Activated naive CD4-positive, alpha-beta T cell (primary cell): ENCODE measurements at places on chromosomes 5 and 9.

GRCh38 chr9:2465921-2466460 is 155.6 kb upstream of the VLDLR start:
- no peak for DNase-seq

- DNase-seq: no peak
Measured at GRCh38 chr5:141747152-141748141, 65.4 kb upstream of the ARAP3 start.

DNA sequence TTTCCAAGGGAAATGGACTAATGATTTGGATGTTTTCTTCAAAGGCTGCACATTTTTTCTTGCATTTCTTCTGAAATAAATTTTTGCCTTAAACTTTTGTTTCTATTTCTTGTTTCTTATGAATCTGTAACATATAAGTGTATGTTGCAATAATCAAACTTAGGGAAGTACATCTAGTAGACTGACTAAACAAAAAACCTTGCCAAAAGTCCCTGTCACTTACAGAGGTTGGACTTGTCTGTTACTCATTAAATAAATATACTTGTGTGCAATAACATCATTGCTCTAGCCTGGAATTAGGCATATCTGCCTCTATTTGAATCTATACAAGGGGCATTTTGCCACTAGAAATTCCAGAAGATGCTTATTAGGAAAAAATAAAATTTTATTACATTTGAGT is 56.6 kb downstream of the C6 start:
- no peak for DNase-seq

GRCh38 chr5:141947316-141947715 is 10.7 kb downstream of the PCDH12 start:
- DNase-seq: no peak

- DNase-seq: no peak
Measured at GRCh38 chr5:39369123-39369815, 5.0 kb upstream of the C9 start.

DNA sequence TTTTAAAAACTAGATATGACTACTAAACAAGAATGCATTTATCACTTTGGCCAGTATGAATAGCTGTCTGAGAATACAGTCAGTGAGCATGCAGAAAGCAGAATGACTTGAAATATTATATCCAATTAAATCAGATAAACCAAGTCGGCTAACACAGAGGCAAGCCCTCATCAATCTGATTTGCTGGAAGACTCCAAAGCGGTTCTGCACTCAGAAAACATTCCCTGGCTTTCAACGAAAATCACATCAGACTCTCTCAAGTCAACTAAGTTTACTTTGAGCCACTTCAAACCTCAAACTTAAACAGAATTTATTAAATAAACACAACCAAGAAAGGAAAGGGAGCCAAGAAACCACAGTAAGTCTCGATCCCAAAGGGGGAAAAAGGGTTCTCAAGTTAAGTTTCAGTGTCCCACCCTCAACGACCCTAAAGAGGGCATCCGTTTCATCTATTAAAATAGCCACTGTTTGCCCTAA is 1.4 kb downstream of the MYO10 start:
- no peak for DNase-seq

- no peak for DNase-seq
Measured at GRCh38 chr5:135170500-135170899, 136.5 kb upstream of the PITX1 start.

- no peak for DNase-seq
Measured at GRCh38 chr9:6230037-6230780, 14.6 kb downstream of the IL33 start.

GRCh38 chr5:179250561-179251225 is 94.6 kb downstream of the ADAMTS2 start:
- no peak for DNase-seq

DNA sequence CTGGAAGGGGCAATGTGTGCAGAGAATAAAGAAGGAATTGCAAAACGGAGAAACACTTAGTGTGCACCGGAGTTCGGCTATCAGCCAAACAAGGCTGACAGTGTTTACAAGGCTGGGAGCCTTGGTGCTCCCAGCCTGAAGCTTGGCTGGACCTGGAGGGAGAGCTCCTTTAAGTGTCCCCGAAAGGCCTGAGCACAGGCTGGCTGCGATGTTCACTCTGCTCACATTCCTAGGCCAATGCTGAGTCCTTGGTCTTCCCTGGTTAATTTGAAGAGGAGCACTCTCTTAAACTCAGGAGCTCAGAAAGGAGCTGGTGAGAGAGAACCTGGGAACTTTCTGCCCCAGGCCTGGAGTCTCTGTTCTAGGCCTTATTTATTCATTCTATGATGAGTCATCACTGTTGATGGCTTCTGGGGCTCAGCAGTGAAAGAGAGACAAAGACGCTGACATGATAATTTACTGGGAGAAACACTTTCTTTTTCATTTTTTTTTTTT is 88.6 kb upstream of the MYO10 start:
- no peak for DNase-seq

GRCh38 chr5:132489051-132489770 is 1.4 kb downstream of the IRF1 start:
- no peak for DNase-seq

DNA sequence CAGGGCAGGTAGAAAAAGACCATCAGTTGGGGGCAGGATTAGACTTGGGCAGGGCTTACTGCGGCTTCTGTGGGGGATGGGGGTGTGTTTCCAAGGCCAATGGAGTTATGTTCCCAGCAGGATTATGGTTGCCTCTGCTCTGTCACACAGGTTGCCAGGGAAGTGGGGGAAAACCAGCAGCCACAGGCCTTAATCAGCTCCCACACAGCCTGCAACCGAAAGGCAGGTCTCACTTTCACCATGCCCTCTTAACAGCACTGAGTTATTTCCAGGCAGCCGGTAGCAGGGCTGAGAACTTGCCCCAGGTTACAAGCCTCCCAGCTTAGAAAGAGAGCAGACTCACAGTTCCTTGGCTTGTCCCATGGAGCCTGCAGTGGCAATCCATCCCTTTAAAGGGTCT is 205.5 kb downstream of the FGF10 start:
- no peak for DNase-seq

DNA sequence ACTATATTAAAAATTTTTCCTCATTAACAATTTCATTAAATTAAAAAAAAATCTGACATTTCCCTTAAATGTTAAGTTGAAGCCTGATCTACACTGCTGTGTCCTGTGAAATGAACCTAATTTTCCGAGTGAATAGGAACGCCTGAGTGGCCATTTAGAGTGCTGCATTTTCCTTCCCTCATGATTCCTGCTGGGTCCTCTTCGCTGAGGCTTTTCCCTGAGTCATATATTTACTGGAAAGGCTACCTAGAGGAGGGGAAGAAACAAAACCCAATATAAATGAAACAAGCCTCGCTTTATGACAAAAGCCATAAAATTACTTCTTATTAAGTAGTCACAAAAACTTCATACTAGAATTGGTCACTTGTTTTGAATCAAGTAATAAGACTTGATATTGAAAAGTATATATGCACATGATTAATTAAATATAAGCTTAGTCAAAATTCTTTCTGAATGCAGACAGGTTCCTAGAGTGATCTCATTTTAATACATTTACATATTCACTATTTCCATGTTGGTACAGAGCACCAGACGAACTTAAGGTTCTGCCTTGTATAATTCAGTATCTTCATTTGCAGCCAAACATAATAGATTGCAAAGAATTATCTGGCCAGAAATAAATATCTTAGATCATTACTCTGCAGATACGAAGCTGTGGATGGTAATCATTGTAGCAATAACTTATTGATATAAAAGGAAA is 6.3 kb upstream of the ISCA1 start:
- DNase-seq: no peak

GRCh38 chr9:137029058-137029936 is 1.3 kb upstream of the ABCA2 start:
- DNase-seq: peak; percentile 63

- no peak for DNase-seq
Measured at GRCh38 chr5:151258201-151258611, 5.2 kb downstream of the GM2A start.

- no peak for DNase-seq
Measured at GRCh38 chr5:66285343-66285922, 141.3 kb downstream of the SREK1 start.

GRCh38 chr5:64518793-64519192 is 13.0 kb downstream of the RGS7BP start:
- DNase-seq: no peak

GRCh38 chr5:55993013-55993412 is 1.8 kb downstream of the IL6ST start:
- DNase-seq: no peak

- no peak for DNase-seq
Measured at GRCh38 chr5:133373121-133373870, 239.0 kb downstream of the FSTL4 start.

DNA sequence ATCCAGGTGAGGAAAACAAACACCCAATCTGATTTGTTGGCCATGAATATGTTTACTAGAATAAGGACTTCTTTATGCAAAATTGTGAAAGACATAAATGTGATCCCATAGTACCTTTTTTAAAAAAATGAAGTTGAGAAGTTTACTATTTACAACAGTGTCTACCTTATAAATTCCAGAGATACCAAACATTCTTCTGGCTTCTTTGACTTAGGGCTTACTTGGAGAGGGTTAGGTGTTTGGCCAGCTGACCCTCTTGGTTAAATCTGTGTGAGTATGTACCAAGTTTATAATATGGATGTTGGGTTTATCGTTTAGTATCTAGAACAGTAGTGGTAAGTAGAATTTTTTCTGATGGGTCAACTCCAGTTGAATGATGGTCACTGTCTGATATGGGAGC is 212.3 kb downstream of the DOCK8 start:
- no peak for DNase-seq

- no peak for DNase-seq
Measured at GRCh38 chr5:103375863-103376591, 117.5 kb downstream of the MACIR start.

- DNase-seq: no peak
Measured at GRCh38 chr5:52856564-52856963, 68.8 kb downstream of the ITGA1 start.

DNA sequence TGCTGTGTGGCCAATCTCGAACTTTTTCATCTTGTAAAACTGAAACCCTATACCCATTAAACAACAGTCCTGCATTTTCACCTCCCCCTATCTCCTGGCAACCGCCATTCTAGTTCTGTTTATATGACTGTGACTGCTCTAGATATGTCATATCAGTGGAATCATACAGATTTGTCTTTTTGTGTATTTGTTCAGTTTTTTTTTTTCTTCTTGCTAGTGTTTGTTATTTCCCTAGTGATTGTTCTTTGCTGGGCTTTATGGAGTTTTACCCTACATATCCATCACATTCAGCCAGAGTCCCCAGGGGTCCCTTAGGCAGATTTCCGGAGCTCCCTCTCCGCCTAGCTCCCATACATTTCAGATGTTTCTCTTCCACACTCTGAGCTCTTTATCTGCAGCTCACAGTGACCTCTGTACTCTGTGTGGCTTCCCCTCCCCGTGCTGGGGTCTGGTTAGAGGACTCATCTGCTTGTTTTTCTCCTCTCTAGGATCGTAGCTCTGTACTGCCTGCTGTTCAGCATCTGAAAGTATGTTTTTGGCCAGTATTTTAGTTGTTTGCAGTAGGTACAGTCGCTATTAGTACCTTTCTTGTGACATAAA is 25.1 kb upstream of the CARTPT start:
- DNase-seq: no peak

- no peak for DNase-seq
Measured at GRCh38 chr5:150428106-150428876, 15.6 kb upstream of the CD74 start.

- no peak for DNase-seq
Measured at GRCh38 chr5:149636191-149636860, 55.0 kb downstream of the ARHGEF37 start.

DNA sequence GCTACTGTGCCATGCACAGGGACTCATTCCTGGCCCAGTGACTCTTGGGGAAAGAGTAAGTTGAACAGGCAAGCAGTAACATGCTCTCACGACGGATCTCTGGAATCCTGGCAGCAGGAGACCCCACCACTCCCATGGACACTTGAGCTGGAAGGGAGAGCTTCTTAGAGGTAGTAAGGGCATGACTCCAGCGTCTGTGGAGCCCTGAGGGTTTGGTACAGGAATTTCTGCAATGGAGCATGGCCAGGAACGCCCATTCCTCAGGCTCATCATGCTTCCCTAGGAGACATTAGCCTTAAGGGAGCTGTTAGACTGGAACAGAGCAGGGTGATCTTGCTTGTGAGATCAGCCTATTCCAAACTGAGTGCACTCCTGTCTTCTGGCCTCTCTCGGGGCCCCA is 212.9 kb downstream of the MAT2B start:
- no peak for DNase-seq

- no peak for DNase-seq
Measured at GRCh38 chr5:140398379-140398811, 3.2 kb upstream of the ANKHD1 start.

GRCh38 chr9:30579810-30580209 is 1804.6 kb upstream of the ACO1 start:
- DNase-seq: no peak

DNA sequence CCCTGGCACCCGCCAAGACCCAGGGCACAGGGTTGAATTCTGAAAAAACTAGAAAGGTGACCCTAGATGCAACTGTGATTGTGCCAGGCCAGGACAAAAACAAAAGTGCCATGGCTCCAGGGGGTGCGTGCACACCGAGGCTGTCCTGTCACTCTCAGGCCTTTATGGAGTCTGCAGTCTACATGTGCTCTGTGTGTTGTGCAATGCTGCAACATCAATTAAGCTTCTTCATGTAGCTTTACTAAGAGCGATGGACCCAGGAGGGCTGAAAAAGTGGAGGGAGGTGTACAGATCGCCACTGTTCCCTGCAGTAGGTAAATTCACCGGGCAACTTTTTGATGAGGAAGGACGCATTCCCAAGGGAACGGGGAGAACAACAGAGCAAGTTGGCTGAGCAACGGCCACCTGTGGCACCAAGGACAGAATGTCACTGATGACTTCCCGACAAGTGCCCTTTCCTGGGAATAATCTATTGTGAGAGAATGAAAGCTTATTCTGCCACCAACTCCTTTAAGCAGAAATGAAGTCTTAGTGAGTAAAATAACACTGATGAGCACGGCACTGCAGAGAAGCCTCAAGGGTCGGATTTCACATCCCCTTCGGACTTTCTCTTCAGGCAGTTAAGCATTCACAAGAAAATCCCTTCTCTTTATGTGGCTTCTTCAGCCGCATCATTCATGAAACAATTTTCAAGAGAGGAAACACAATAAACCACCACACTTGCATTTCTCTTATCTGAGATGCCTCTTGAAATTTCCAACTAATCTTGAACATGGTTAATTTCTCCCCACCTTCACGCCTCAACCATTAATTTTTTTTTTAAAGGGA is 149.6 kb downstream of the DROSHA start:
- DNase-seq: no peak

- no peak for DNase-seq
Measured at GRCh38 chr9:7125231-7125630, 367.5 kb downstream of the KDM4C start.
